ENCODE measurements at places on chromosomes 6 and 20.
A peak's percentile ranks its signal among the peaks of the same experiment; 100 is the strongest.

DNA sequence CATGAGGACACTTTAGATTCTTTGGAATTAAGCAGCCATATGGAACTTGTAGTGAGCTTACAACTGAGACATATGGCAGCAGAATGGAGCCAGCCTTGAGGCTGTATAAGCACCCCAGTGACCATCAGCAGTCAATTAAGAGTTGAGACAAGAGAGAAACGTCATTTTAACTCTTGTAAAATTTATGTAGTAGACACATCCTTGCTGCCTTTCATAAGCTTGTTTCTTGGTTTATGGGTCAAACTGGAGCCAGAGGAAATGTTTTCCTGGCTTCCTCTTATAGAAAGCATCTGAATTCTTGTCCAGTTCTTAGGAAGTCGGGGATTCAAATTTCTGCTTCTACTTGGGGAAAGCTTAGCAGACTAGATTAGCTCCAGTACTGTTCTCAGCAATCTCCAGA is 745.1 kb upstream of the MARCKS start:
- DNase-seq = no peak

DNA sequence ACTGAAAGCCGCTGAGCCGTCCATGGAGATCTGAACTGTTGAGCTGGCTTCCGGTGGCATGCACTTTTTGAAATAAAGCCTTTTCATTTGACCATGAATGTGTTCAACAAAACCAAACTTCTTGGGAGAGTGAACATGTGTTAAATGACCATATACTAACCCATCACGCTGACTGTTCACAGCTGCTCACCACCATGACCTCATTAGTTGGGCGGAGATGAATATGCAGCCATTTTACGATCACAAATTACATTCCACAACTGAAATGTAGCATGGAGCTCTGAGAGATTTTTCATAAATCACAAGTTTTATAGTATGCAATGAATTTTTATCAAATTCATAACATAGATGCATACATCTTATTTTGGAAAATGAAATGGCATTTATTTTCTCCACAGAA is 4.2 kb downstream of the RAMACL start:
- no peak for DNase-seq

DNA sequence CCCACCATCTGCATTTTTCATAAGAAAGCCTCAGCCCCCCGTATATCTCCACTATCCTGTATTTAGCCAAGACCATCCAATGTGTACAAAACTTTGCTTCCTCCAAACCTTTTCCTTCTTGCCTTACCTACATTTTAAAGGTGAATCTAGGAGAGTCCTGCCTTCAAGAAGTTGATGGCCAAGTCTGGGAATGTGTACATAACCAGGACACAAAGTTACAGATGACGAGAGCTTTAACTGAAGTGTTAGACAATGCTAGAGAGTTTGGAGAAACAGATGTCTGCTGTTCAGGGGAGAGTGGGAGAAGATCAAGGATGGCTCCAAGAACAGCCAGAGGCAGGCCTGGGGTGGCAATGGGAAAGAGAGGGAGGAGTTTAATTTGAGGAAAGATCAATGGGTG is 2.3 kb upstream of the UQCC2 start:
- no peak for DNase-seq

- DNase-seq = no peak
These were observed 23.5 kb downstream of the ZBTB9 start for GRCh38 chr6:33477864-33478263.

DNA sequence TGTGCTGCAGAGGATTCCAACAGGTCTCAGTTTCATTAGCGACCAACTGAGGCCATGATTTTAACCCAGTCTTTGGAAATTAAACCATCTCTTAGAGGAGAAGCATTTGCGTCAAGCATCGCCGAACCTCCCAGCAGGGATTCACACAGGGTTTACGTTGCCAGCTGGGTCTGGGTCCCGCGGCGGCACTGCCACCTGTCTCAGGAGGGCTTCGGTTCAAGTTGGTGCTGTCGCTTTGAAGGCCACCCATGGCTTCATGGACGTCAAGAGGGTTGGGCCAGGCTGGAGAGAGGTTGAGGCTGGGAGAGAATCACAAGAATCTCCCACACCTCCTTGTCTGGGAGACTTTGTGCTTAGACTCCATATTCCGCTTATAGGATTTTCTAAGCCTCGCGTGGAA is 43.0 kb upstream of the FRMD1 start:
- peak; percentile 29 for DNase-seq

DNA sequence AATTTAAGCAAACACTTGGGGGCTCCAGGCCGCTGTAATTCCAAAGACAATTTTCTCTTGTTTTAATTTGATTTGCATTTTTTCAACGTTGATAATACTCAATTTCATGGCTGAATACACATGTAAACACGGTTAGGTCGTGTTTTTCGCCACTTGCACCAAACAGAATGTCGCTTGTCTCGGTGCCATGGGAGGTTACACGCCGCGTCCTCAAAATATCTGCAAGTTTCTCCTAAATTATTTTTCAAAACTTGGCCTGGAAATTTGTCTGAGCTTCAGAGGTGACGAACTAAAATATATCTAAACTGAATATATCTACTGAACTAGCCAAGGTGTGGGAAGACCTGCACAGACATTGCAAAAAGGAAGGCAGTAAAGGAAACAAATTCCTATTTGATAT is 15.0 kb downstream of the FOXA2 start:
- no peak for DNase-seq

DNA sequence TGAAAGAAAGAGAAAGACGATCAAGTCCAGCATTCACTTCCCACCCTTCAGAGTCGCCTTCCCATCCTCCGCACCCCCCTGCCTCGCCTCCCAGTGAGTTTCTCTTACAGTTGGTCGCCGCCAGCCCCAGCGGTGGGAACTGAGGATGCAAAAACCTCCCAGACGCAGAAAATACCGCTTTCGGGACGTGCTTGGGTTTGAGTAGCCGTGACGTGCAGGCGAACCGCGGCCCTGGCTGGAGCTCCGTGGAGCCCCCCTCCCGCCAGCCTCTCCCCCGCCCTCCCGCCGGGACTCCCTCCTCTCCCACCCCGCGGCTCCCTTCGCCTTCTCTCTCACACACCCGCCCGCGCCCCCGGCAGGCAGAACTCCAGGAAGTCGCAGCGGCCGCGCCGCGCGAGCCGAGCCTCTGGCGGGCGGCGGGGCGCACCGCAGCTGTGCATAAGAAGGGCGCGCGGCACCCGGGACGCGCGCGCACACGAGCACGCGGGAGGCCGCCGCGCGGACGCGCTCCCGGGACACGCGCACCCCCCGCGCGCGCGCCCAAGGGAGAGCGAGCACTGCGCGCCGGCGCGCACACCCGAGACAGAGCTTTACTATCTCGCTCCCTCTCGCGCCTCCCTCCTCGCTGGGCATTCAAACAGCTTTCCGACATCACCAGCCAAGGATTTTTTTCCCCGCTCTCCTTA is at the start of gene ADGRB3:
Gene ADGRB3, plus strand, starts transcription at position 557 of the 686 bp plus-strand sequence. CDS start 3,394 bp downstream, outside the sequence.
- peak; percentile 87 for DNase-seq

DNA sequence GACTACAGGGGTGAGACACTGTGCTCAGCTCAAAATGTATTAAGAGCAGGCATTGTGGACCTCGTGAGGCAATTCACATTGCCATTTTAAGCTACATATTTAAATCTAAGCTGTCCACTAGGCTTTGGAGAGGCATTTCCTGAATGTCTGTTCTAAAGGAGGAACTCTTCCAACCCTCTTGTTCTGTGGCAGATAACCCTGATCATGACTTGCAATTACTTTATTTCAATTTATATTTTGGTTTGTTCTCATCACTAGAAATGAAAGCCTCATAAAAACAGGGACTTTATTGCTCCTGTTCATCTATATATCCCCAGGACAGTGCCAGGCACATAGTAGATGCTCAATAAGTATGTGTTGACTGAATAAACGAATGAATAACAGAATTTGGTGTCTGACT is 84.0 kb upstream of the SALL4 start:
- DNase-seq = no peak

DNA sequence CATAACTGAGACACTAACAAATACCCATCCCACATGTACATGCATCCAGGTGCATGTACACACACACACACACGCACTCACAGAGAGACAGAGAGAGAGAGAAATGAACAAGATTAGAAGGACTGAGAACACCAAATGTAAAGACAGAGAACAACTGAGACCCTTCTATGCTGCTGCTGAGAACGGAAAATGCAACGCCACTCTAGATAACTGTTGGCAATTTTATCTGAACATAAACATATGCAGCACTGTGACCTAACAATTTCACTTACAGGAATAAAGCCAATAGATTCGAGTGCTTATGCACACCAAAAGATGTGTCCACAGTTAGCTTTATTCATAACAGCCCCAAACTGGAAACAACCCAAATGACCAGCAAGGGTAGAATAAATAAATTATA is 103.8 kb upstream of the LY86 start:
- no peak for DNase-seq

GRCh38 chr20:16553101-16553500 is 20.1 kb downstream of the KIF16B start:
- no peak for DNase-seq

DNA sequence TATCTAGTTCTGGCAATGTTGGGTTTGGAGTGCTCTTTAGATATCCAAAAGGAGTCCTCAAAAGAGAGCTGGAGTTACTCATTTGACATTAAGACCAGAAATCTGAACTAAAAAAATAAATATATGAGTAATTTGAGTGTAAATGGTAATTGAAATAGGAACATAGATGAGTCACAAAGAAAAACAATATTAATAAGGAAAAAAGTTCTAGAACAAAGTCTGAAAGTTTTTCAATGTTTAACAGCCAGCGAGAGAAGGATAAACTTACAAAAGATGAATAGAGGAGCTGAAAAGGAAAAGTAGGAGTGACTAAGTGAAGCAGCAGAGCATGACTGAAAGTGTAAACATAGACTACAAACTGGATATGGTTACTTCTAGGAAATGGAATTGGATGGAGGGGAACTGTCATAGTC is 46.8 kb downstream of the EPM2A start:
- DNase-seq = no peak

DNA sequence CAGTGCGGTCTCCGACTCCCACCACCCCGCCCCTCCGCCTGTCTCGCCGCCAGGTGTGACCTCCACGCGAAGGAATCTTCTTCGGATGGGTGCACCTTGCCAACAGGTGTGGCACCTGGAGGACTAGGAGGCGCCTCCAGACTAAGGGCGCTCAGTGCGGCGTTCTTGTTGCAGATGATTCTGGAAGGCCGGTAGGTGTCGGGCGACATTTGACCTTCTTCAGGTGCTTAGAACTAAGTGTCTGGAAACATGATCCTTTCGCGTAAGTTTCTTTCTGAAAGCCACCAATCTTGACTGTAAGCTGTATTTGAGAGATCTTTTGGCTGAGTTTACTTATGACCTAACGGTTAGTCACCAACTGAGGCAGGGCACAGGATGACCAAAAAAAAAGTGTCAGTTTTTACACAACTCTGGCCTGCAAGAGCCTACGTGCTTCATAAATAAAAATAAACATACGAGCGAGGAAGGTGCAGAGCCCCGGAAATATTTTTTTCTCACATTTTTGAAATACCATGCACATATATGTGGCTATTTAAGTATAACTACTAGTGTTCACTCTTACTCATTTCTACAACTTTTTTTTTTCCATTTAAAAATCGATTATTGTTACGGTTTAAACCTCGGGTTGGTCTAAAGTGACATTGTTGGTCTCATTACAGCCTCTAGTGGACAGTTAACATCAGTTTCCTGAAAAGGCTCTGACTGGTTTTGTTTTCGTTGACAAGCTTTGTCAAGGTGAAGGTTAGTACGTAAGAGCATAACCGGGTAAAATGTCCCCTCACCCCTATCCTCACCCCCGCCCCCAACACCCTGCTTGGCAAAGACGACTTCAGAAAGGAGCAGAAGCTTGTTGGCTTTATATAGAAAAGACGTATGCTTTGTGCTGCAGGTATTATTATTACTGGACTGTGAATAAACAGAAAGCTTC is 1.6 kb upstream of the ATXN1 start:
- DNase-seq = no peak

DNA sequence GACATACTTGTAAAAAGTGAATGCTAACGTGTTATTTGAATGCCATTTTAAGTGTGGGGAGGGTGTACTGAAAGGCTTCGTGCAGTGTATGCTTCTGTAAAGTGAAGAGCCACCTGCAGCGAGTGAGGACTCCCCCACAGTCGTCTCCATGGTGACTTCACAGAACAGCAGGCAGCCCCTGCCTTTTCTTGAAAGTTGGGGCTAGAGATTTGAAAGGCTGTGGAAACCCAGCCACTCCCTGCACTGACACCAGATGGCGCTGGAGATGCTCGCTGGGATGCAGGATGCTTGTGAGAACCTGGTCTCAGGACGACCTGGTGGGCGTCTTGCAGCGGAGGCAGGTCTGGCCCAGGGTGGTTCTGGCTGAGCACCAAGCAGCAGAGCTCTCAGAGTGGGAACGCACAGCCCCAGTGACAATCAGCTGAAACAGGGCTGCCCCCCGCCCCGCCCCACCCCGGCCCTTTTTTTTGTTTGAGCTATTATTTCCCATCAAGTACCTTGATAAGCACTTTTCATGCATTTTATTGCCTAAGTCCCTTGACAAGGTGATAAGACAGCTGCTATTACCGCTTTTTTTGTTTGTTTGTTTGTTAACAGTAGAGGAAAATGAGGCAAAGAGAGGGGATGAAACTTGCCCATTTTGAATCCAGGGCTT is 150.3 kb downstream of the SYCP2 start:
- peak; percentile 82 for DNase-seq

DNA sequence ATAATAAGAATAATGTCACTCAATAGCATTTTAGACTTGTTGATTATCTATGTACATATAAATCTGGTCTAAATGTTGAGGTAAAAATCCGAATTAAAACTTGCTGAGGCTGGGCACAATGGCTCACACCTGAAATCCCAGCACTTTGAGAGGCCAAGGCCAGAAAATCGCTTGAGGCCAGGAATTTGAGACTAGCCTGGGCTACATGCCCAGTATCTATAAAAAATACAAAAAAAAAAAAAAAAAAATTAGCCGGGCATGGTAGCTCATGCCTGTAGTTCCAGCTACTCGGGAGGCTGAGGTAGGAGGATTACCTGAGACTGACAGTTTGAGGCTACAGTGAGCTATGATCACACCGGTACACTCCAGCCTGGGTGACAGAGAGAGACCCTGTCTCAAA is 34.2 kb upstream of the SUPT3H start:
- DNase-seq = no peak

DNA sequence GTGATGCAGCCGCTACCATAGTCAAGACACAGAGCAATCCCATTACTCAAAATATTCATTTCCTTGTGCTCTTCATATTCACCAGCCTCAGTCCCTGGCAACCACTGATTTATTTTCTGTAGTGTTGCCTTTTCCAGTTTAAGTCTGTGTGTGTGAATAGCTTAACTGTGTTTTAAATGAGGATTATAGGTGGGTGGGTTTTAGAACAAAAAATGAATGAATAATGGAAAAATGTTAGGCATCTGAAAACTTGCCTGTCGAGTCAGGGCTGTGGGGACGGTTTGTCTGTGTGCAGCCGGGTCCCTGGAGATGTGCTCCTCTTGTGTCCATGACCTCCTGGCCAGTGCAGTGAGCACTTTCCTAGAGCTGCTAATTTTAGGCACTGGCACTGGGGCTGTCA is 27.1 kb downstream of the BANF2 start:
- no peak for DNase-seq
